NT2/D1 (cell line): ENCODE measurements at places on chromosomes 5 and 9.

DNA sequence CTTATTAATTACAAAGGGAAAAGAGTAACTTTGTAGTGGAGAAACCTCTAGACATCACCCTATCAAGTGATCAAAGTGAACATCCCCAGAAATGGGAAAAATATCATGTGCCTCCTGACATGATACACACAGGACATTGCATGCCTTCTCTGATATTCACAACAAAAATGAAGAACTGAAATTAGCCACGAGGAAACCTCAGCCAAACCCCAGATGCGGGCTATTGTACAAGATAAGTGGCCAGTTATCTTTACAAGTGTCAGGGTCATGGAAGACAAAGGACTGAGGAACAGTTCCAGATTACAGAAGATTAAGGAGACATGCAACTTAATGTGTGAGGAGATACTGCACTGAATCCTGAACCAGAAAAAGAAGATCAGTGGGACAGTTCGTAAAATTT is 23.8 kb upstream of the NPM1 start:
- DNase-seq: no peak

GRCh38 chr9:131097126-131097947 is 1.0 kb downstream of the AIF1L start:
- no peak for DNase-seq

- DNase-seq: no peak
Measured at GRCh38 chr9:8677741-8678140, 878.2 kb upstream of the DMAC1 start.

GRCh38 chr9:7778851-7779600 is 20.6 kb downstream of the DMAC1 start:
- no peak for DNase-seq

- DNase-seq: no peak
Measured at GRCh38 chr5:159218595-159219023, 9.3 kb upstream of the RNF145 start.

- DNase-seq: no peak
Measured at GRCh38 chr9:87070336-87070735, 123.0 kb upstream of the GAS1 start.

GRCh38 chr5:74549384-74549783 is 91.1 kb downstream of the ENC1 start:
- DNase-seq: no peak

- DNase-seq: peak; percentile 96
Measured at GRCh38 chr9:89592963-89593726, 11.7 kb upstream of the GADD45G start.

DNA sequence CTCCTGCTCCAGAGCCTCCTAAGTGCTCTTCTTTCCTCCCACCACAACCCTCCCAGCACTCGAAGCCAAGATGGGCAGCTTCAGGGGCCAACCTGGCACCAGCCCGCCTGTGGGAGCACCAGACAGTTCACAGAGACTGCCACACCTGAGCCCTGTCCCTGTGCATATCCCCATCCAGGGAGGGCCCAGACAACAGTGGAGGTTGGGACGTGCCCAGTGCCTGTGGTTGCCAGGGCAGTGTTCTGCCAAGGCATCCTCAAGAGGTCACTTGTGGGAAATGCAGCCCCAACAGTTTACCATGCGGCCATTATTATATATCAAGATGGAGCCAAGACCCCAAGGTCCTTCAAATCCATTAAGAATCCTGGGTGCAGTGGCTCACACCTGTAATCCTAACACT is 23.0 kb upstream of the TRIO start:
- DNase-seq: no peak

DNA sequence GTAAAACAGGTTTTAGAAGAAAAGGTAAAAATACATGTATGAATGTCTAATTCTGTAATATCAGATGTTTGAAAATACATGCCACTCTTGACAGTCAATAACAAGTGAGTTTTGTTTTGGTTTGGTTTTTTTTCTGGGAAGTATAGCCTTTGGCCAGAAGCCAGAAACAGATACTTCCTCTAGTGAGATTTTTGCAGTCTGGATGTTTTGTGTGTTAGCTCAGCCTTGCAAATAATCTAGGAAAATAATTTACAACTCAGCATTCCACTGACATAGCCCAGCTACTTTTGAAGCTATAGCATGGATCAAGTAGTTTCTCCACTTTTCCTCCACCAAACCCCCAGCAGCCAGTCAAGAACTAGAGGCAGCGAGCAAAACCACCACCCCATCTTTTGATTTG is 56.7 kb downstream of the SLC1A1 start:
- DNase-seq: no peak

- no peak for DNase-seq
Measured at GRCh38 chr5:127343866-127344265, 53.3 kb downstream of the MEGF10 start.

DNA sequence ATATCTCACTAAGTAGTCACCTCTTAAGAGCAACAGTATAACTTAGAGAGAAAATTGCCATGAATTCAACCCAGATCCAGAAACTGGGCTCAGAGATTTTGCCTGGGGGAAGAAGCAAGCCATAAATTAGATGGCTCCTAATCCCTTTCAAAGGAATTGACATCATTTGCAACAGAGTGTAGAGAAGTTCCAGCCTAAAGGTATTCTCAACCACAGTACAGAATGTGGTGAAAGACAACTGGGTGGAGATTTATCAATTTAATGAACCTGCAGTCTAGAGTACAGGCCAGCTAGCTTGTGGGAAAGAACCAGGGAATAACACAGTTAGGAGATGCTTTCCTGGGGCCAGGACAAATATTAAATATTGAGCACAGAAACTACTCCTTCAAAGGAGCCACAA is 39.6 kb downstream of the CDKL3 start:
- no peak for DNase-seq

- no peak for DNase-seq
Measured at GRCh38 chr9:12363439-12363838, 329.7 kb upstream of the TYRP1 start.

- no peak for DNase-seq
Measured at GRCh38 chr9:111094958-111095357, 56.7 kb upstream of the LPAR1 start.

GRCh38 chr5:73171495-73171894 is 1.5 kb upstream of the TMEM174 start:
- no peak for DNase-seq

DNA sequence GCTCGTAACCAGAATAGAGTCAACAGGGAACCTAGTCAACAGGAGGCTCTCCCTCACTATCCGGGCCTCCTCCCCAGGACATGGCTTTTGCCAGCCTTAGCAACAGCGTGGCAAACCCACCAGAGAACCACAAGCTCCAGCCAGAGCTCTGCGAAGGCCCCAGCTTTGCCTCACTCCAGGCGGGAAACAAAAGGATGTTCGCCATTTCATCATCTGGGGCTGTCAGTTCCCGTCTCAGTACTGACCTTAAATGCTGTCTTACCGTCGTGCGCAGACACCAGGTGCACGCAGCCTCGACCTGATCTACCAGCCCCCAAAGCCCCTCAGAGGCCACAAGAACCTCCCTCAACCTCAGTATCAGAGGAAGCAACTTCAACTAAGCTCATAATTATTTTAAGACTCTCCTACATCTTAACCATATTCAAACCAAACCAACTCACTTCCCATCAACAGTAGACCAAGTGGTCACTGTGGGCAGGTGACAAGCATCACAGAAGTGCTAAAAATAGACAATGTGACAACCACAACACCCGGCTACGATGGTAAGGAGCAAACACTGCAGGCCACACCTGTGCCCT is 71.4 kb downstream of the SEMA4D start:
- DNase-seq: no peak

DNA sequence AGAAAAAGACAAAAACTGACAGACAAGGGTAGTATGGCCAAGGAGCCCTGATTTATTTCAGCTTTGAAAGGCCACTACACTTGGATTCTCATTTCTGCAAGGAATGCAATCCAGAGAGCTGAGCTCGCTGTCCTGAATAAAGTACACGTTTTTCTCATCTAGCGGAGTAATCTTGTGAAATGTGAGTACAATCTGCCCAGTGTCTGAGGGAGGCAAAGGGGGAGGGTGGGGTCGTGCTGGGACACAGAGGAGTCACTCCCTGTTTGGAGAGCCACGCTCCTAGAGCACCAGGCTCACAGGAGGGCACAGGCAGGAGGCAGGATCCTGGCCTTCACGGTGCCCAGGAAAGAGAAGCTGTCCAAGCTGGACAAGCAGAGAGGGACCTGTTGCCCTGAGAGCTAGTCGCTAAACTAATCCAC is 51.0 kb upstream of the IFNK start:
- DNase-seq: no peak

GRCh38 chr9:107484117-107484723 is 5.3 kb downstream of the KLF4 start:
- DNase-seq: peak; percentile 79

- no peak for DNase-seq
Measured at GRCh38 chr5:108905805-108906204, 158.1 kb downstream of the FER start.

GRCh38 chr5:164809821-164810220 is 1304.4 kb downstream of the MAT2B start:
- DNase-seq: no peak

GRCh38 chr5:170986598-170986997 is 124.8 kb downstream of the RANBP17 start:
- DNase-seq: no peak

GRCh38 chr5:32308946-32309345 is 3.8 kb downstream of the MTMR12 start:
- DNase-seq: no peak

GRCh38 chr9:68457803-68458202 is 82.9 kb downstream of the TMEM252 start:
- no peak for DNase-seq

GRCh38 chr5:151935135-151935695 is 10.6 kb upstream of the GLRA1 start:
- DNase-seq: no peak

DNA sequence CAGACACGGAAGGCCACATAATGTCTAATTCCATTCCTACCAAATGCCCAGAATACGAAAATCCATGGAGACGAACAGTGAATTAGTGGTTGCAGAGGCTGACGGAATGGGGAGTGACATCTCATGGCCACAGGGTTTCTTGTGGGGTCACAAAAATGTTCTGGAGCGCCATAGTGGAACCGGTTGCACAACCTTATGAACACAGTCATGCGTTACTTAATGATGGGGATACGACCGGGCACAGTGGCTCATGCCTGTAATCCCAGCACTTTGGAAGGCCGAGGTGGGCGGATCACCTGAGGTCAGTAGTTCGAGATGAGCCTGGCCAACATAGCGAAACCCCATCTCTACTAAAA is 26.0 kb upstream of the TTLL11 start:
- no peak for DNase-seq

DNA sequence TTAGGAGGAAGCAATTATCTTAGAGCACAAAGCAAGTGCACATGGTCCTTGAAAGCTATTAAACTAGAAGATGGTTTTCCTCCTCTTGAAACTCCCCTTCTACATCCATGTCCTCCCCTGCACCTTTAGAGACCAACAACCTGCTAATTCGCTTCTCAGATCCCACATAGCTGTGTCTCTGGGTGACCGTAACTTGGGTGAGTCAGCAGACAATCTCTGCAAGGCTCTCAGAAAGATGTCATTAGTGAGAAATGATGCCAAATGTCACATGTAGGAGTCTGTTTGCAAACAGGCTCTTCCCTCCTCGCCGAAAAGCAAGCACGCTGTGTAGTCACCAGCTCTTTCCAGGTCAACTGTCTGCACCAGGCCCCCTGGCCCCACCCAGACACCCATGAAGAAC is 291.8 kb downstream of the SLIT3 start:
- no peak for DNase-seq

DNA sequence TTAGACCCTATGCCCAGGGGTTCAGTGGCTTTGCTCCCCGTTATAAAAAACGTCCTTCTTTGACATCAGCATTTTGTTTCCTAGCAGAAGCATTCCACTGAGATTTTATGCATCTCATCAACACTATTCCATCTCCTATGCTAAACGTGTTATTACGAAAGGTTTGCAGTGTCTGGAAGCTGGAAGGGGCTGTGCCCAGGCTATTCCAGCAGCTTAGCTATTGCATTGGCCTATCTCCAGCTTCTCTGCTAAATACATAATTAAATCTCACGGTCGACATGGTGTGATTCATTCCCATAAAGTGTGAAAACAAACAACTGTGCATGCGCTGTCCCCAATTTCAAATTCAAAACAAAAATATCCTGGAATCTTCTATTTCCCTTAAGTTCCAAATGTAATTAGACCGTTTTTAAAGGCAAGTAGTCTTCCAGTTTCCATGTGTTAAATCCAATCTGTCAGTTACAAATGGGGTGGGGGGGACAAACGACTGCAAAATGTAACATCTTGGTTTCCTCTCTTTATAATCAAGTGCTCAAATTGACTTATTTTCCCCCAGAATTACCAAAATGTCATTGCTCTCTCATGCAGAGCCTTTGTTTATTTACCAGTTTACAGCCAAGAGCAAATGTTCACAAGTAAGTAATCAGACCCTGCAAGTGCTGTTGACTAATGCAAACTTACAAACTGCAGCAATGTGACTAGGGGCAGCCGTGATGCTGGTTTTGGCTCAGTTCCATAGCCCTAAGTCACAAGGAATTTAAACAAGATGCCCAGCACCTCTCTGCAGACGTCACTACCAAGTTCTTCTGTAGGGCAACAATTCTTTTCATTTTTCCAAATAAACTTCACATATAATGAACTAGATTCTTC is 212.3 kb upstream of the RORB start:
- no peak for DNase-seq

GRCh38 chr5:141696431-141696830 is 14.4 kb upstream of the ARAP3 start:
- no peak for DNase-seq

DNA sequence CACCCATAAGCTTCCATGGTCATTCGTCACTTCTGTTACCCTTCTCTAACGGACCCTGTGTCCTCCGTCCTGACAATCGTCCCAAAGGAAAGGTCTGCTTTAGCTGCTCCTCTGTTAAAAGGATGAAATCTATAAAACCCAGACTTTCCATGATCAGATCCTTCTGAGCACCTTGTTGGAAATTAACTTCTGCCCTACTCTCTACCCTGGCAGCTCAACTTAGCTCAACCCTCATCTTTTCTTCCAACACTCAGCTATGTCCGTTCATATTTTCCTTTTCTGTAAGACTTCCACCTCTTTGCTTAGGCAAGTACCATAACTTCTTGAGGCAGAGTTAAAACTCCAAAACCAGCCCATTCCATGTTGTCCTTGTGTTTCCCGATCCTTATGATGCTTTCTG is 205.4 kb downstream of the SPATA31A6 start:
- no peak for DNase-seq

GRCh38 chr9:114723931-114724330 is 41.9 kb upstream of the TEX48 start:
- no peak for DNase-seq

DNA sequence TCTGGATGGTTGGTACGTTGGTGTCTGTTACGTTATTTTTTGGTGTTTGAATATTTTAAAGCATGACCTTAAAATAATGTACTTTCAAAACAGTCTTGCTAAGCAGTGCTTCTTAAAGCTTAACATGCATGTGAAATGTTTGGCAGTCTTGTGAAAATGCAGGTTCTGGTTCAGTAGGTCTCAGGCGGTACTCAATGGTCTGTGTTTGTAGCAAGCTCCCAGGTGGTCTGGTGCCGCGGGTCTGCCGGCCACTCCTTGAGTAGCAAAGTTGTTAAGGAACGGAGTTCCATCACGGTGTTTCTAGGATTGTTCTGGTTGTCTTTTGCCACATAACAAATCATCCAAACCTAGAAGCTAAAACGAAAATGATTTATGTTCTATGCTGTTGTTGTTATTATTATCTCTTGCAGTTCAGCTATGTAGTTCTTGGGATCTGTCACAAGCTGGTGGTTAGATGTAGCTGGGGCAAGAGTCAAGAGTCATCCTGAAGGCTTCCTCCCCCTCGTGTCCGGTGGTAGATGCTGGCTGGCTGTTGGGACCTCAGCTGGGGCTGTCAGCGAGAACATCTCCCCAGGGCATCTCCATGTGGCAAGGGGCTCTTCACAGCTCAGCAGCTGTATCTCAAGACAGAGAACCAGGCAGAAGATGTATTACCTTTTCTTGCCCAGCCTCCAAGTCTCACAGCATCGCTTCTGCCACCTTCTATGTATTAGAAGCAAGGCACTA is 186.8 kb downstream of the PALM2AKAP2 start:
- DNase-seq: no peak
